HL-60 (cell line): ENCODE measurements at places on chromosomes 13 and 19.

- DNase-seq, result no peak
Measured at GRCh38 chr19:35119091-35119490, 3.5 kb downstream of the FXYD3 start.

- no peak for DNase-seq
Measured at GRCh38 chr19:28403690-28404089, 809.3 kb downstream of the UQCRFS1 start.

DNA sequence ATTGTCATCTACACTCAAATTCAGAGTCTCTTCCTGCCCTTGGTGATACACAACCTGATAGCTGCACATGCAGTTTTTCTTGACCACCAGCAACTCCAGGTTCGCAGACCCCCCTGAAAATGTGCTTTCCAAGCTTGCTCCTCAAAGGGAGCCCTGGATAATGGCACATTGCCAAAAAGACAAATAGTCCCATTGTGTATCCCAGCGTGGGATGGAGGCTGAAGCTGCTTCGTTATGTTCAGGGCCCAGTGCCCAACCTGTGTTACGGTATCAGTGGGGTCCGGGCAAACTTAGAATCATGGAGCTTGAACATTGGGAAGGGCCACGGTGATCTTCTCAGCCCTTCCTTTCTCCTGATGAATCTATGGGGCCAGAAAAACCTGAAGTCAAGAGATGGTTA, 173.0 kb downstream of the TEX29 start:
- no peak for DNase-seq

DNA sequence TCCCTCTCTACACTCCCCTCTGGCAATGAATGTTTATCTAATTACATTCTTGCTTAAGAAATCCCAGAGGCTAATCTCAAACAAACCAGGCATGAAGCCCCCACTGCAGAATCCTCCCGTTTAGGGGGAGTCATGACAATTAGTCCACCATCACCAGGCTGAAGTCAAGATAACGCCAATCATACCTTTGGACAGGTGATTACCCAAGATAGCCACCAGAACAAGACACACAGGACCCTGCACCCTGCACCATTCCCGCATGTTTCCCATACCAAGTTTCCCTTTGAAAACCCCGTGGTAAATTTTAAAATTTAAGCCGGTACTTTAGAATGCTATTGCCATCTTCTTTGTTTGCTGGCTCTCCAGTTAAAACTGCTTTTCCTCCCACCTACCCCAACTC, 64.8 kb upstream of the XPO4 start:
- no peak for DNase-seq

DNA sequence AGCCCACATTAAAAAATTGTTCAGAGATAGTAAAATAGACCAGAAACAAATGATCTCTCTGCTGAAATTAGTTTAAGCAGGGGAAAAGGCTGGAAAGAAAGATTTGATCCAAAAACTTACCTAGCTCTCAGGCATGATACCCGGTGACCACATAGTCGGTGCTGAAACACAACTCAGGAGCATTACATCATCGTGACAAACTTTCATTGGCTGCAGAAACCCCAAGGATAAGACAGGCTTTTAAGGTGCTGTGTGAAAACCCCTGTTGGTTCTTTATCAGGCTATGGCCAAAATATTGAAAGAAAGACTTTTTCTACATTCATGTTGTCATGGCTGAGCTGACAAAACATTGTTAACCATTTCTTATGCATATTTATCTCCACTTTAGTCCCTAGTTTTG, 171.7 kb upstream of the KLF12 start:
- DNase-seq, result no peak

- no peak for DNase-seq
Measured at GRCh38 chr13:30600496-30600895, 17.2 kb upstream of the USPL1 start.

- no peak for DNase-seq
Measured at GRCh38 chr19:28288572-28289264, 924.2 kb downstream of the UQCRFS1 start.

DNA sequence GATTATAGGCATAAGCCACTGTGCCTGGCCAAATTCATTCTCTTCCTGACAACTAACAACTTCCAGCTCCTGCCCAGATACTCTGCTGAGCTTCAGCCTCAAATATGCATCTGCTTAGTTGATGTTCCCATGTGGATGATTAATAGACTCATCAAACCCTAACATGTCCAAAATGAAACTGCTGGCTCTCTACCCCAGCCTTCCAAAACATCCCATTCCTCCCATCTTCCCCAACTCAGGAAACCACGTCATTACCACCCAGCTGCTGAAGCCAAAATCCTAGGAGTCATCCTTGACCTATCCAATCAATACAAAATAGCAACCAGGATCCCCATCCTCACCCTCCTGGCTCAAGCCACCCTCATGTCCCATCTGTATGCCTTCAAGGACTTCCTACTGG, 20.9 kb downstream of the POU2F2 start:
- DNase-seq, result no peak
